ENCODE measurements at places on chromosomes 4 and X. TPM values are rescaled to one million over a fixed set of nuclear protein-coding genes. Genes with fewer than 3 reads are reported as not detected.
A peak's percentile ranks its signal among the peaks of the same experiment; 100 is the strongest.

- no peak for DNase-seq
Observed at GRCh38 chrX:8273451-8273895, 102.4 kb upstream of the VCX2 start.

DNA sequence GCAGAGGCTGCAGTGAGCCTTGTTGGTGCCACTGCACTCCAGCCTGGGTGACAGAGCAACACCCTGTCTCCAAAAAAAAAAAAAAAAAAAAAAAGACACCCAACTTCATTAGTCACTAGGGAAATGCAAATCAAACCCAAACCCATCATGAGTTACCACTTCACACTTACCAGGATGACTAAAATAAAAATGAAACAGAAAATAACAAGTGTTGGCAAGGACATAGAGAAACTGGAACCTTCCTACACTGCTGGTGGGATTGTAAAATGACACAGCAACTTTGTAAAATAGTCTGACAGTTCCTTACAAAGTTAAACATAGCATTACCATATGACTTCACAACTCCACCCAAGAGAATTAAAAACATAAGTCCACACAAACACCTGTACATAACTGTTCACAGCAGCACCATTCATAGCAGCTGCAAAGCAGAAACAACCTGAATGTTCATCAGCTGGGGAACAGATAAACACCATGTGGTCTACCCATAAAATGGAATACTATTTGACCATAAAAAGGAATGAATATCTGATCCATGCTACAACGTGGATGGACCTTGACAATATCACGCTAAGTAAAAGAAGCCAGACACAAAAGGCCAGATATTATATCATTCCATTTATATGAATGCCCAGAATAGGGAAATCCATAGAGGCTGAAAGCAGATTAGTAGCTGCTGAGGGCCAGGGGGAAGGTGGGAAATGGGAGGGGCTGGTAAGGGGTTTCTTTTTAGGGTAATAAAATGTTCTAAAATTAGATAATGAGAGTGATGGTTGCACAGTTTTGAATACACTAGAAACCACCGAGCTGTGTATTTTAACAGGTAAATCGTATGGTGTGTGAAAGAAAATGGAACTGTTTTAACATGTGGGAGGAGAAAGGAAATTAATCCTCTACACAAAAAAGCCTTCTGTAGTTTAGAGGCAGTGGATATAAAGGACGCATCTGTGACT is 18.3 kb downstream of the CD99L2 start:
- DNase-seq = no peak

TIGD4 gene
- 0.28 TPM for total RNA-seq

DNA sequence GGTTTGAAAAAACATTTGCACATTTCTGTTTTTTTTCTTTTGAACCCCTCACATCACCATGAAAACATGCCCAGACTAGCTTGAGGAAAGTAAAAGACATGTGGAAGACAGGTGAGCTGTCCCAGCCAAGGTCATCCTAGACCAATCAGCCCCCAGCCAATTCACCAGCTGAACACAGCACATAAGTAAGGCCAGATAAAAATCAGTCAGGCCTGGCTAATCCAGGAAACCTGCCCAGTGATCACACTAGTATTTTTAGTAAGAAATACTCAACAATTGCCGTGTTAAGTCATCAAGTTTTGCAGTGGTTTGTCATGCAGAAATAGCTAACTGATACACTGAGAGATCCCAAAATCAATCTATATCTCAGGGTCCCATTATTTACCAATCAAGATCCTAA is 4.4 kb upstream of the SMR3A start:
- DNase-seq = no peak

- no peak for DNase-seq
Observed at GRCh38 chr4:1994938-1995337, 13.8 kb downstream of the NELFA start.

DNA sequence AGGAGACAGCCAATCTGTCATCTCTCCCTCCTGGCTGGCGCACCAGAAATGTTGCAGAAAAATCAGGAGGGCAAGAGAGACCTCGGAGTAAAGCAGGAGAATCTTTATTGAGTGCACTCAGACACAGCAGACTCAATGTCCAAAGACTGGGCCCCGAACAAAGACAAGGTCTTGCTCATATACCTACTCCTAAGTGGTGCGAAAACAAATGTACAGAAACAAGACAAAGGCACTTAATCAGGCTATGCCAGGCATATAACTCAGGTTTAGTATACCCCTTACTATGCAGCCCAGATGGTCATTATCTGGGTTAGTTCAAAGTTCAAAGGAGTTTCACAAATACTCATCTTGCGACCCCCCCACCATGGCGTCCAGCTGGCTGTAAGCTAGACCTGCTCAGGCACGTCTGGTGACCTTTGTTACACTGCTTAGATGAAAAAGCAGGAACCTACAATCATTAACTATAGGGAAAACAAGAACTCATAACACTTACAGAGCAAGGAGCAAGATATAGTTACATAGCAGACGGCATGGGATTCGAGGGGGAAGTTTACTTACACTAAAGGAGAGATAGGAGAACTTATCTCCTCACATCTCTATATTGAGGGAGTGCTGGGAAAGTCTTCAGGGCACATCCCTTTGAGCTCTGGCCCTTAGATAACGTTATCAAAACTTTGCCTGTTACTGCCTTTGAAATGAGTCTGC is 27.5 kb downstream of the SULT1E1 start:
- DNase-seq = peak; percentile 47

All from activated CD4-positive, alpha-beta T cell treated with anti-CD3 and anti-CD28 coated beads, Interleukin-2, amount 10 ng/mL, durations not matched to agents 24 days and 14 days (primary cell).